ENCODE measurements at places on chromosomes 2 and 18.

DNA sequence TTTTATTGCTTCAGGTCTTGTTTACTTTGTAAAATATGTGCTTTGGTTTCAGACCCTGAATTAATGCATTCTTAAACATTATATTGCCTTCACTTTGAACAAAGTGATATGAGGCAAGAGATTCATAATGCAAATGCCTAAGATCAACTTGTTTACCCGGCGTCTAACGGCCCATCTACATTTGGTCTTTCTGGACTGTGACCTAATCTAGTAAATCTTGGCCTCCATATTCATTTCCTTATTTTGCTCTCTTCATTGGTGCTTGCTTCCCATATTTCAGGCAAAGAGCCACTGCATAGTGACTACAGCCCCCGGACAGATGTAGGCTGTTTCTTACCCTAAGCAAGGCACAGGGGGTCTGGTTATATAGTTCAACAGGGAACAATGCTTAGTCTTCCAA is 53.0 kb upstream of the SLC39A10 start:
- no peak for DNase-seq

GRCh38 chr2:28350791-28351285 is 41.8 kb upstream of the FOSL2 start:
- DNase-seq: no peak

- no peak for DNase-seq
Measured at GRCh38 chr2:75367401-75367800, 168.1 kb upstream of the TACR1 start.

- DNase-seq: no peak
Measured at GRCh38 chr18:65298422-65298821, 452.4 kb upstream of the CDH7 start.
